ENCODE measurements at places on chromosomes 5 and 9.
A peak's percentile ranks its signal among the peaks of the same experiment; 100 is the strongest.

DNA sequence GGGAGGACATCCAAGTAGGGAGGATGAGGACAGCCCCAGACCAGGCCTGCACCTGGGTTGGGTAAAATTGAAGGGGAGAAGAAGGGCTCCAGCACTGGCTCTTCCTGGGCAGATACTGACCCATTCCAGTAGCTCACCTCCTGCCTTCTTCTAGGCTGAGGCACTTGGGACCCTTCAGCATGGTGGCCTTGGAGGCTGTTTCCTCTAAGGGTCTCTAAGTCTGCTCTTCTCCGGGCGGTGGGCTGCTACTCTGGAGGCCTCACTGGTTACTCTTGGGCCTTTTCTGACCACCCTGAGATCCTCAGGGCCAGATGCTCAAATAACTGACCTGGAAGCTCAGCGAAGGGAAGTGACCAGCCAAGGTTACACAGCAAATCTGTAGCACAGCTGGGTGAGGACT is 2.8 kb upstream of the TIFAB start:
- DNase-seq: no peak

- DNase-seq: no peak
Observed at GRCh38 chr9:92265154-92265553, 28.3 kb downstream of the IARS1 start.

DNA sequence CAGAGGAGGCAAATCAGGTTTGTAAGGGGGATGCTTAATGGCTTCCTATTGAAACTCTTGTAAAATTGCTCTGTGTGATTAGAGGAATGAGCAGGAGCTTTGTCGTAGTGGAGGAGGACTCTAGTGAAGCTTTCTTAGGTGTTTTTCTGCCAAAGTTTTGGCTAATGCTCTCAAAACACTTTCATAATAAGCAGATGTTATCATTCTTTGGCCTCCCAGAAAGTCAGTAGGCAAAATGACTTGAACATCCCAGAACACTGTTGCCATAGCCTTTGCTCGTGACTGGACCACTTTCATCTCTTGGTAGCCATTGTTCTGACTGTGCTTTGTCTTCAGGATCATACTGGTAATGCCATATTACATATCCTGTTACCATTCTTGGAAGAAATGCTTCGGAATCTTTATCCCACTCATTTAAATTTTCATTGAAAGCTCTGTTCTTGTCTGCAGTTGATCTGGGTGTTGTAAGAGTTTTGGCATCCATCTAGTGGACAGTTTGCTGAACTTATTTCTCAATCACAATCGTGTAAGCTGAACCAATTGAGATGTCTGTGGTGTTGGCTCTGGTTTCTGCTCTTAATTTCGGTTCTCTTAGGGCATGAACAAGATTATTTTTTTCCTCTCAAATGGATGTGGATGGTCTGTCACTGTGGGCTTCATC is 187.6 kb downstream of the COMMD10 start:
- no peak for DNase-seq

DNA sequence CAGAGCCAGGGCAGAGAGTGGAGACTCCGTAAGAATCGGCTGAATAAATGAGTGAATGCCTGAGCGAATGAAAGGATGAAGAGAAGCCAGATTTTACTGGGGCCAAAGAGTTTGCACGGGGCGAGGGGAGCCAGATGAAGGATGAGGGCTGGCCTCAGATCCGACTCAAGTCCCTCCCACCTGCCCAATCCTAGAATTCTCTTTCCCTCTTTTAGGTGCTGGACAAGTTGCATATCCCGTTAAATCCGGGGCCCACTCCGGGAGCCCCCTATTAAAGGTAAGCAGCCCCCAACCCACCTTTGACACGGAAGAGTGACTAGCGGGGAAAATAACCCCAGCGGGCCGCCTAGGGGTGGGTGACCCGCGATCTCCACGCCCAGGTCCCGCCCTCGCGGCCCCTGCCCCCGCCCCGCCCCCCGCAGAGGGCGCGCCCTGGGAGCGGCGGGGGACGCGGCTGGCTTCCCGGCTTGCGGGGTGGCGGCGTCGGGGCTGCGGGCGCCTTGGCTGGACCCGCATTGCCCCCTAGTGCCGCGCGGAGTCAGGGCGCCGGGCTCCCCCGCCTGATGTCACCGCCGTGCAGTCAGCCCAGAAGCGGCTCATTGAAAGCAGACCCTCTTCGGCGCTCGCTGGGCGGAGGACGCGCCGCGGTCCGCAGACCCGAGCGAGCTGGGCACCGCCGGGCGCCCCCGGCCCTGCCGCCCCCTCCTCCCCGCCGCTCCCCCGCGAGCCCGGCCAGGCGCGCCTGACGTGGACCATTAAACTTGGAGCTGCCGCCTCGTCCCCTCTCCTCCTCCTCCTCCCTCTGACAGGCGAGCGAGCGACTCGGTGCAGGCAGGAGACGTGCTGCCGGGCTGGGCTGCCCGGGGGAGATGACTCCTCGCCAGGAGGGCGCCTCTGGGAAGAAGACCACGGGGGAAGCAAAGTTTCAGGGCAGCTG is at the start of gene ADRA1B:
Gene ADRA1B (plus strand): TSS at position 579 of the 937 bp plus-strand sequence. CDS start 424 bp downstream, outside the sequence.
- DNase-seq: peak; percentile 22

DNA sequence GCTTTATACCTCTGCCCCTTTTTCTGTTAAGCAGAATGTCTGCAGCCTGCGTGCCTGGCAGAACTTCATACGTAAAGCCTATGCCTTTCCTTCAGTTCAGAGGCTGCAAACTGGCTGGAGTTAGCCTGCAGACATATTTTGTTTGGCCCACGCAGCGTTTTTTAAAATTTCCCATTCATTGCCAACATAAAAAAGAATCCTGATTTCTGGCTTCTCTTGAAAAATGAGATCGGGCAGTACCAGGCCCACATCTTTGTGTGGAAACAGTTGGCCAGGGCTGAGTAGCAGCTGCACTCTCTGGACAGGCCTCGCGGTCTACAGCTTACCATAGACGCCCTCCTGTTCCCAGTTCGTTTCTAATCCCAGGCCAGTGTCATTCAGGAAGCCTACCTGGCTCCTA is 104.4 kb downstream of the SMARCA2 start:
- no peak for DNase-seq

DNA sequence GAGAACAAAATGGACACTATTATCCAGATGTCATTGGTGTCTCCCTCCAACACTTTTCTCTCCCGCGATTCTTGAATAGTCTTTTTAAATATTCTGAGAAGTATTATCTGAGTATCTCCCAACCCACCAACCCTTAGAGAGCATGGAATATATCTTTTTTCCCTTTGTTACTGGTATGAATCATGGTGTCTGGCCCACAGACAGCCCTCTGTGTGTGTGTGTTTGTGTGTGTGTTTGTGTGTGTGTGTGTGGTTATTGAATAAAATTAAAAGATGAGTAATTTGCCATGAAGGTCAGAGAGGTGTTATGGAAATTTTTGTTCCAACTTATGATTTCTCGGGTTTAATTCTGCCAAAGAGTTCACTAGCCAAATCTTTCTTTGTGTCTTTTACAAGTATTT is 47.7 kb downstream of the CAMK4 start:
- no peak for DNase-seq

DNA sequence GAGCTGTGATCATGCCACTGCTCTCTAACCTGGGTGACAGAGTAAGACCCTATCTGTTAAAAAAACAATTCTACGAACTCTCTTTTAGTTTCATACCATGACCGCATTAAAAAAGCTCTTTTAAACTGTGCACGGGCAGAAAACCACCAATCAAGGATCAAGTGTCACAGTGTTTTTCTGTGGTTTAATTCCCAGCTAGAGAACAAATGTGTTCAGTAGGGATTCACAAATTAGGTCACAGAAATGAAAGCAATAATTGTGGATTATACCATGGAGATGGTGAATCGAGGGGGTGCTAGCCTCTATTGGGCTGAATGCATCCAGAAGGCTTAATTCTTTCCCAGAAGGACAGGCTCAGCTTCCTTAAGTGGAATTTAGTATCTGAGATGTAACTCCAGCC is 79.1 kb downstream of the ATG10 start:
- DNase-seq: no peak

DNA sequence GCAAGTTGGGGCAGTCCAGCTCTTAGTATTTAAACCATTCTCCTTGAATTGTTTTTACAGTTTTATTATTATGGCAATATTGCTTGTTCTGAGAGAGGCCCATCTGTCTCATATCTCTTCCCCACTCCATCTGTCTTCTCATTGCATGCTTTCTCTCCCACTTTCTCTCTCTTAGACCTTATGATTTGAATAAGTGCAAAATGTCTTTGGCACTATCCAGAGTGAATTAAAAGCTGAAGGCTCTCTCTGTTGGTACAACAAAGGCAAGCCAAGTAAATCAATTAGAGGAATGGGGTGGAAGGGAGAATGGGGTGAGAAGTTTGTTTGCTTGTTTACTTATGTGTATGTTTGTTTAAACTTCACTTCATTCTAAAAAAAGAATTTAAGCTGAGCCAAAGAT is 195.3 kb upstream of the RFX3 start:
- no peak for DNase-seq

GRCh38 chr5:106459541-106459940 is 1211.2 kb downstream of the EFNA5 start:
- DNase-seq: no peak

- no peak for DNase-seq
Observed at GRCh38 chr5:92019376-92019990, 636.4 kb upstream of the ARRDC3 start.

GRCh38 chr5:112986224-112986623 is 9.6 kb downstream of the DCP2 start:
- DNase-seq: no peak

DNA sequence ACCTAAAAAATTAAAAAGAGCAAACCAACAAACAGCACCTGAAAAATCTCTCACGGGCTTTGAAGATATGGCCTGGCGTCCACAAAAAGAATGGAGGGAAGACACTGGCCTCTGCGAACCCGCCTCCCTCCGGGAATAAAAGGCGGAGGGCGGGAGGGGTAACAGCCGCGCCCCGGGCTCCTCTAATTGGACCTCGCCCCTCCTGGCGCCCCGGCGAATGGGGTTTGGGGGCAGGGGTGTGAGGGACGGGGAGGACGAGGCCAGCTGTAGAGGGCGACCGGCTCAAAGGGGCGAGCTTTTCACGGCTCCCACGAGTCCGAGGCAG is 753 bp downstream of the FANCC start:
- DNase-seq: peak; percentile 88

GRCh38 chr9:1979741-1980367 is 35.3 kb upstream of the SMARCA2 start:
- DNase-seq: no peak

All from NCI-H1092 (cell line).